ENCODE measurements at places on chromosomes 3 and 15. TPM values are rescaled to one million over a fixed set of nuclear protein-coding genes. Genes with fewer than 3 reads are reported as not detected.

- DNase-seq: no peak
These were observed 133.3 kb upstream of the SLC24A5 start for GRCh38 chr15:47987461-47987860.

Gene C3orf85
- total RNA-seq: not detected

Gene PRR20G
- total RNA-seq: not detected

Gene PAQR5
- total RNA-seq: 8.7 TPM
